Bronchial epithelial cell (primary cell): ENCODE measurements at places on chromosomes 13 and 19.

DNA sequence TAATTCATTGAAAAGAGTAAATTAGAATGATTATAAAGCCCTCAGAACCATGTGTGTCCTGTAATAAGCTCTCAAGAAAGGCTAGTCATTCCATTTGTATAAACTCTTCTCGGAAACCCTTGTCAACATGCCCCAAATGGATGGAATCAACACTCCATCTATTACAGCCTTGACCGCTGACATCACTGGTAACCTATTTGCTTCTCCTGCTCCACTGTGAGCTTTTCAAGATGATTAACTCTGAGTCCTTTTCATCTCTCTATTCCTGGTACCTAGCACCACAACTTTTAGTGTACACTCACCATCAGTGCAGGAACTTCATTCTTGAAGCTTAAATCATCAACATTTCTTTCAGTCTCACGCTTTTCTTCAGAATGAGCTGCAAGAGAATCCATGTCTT, 612.0 kb downstream of the DCT start:
- DNase-seq = peak; percentile 13

DNA sequence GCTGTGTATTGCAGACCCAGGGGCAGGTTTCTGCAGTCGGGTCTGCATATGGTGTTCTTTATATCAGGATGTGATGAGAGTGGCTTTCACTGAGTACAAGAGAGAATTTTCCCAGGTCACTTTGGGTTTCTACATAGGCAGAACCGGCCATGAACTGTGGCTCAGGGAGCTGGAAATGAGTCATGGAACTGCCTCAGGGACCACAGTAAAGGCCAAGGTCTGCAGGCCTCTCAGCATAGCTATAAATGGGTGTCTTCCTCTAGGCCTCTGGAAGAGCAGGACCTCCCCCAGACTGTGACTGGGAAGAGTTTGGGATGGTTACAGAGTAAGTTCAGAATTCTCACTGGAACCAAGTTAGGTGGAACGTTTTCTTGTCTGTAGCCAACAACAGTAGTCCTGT, 51.8 kb upstream of the ZNF681 start:
- no peak for DNase-seq

DNA sequence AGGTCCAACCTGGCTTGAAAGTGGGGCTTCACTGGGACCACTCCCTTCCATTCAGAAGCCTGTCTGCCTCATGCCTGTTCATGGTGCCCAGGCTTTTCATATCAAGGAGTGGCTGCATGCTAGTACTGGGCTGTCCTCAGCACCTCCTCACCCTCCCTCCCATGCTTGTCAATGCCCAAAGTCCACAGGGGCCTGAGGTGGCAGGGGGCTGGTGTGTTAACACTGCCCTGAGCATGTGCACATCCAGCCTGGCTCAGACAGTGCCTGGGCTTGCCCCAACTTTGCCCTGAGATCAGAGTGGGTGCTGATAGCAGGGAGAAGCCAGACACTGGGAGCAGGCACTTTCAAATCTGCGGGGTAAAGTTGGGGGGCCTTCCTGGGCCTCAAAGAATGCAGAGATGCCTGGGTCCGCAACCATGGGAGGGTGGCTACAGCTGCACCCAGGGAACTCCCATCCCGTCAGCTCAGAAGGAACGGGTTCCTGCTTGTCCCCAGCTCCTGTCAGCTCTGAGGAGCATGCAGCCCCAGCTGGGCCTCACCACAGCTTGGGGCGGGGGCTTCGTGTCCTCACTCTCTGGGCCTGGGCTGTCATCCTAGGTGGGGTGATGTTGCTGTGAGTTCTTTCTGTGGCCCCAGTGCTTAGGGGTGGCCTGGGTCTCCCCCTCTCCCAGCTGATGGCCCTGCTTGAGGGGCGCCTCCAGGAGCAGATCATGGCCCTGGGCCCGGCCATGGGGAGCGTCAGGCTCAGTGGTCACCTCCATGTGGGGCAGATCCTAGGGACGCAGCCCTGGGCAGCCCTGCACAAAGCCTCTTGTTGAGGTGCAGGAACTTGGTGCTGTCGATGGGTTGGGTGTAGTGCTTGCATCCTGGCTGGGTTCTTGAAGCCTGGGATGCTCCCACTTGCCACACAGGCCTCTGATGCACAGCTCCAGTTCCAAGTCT, 830.6 kb upstream of the SLITRK5 start:
- no peak for DNase-seq

GRCh38 chr13:93778548-93778947, 551.9 kb downstream of the GPC6 start:
- no peak for DNase-seq

DNA sequence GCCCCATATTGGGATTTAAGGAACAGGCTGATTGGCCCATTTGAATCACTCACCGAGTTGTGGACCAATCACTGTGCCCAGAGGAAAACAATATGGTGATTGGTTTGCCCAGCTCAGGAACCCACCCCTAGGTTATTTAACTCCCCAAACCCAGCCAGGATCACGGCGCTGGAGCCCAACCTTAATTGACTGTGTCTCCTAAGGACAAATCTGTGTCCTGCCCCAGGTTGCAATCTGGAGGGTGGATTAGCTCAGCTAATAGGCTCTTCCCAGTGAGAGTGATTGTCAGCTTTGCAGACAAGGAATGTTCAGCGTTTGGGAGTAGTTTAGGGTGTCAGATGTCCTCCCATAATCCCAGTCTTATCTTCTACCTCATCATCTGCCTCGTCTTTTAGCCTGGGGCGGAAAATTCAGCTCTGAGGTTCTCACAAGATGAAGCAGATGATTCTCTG, 3.5 kb upstream of the ZNF358 start:
- DNase-seq = no peak

DNA sequence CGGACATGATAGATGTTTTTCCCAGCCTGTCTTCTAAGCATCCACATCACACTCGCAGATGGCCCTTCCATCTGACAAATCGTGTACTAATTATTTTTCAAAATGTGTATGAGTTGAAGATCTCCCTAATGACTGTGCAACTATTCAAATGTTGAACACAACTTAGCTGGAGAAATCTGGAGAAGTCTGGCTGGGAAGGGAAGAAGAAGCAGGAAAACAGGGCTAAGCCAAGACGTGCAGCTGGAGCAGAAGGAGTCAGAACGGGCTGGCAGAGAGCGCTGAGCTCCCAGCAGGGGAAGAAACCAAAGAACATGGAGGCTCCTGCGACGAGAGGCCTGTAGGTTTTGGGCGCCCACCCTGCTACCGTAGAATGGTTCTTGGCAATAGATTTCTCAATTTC, 13.2 kb upstream of the LATS2 start:
- no peak for DNase-seq

GRCh38 chr13:65725006-65725405, 1505.1 kb downstream of the PCDH9 start:
- DNase-seq = no peak

GRCh38 chr19:11694533-11695439, 44.0 kb downstream of the ZNF823 start:
- DNase-seq = peak; percentile 85

DNA sequence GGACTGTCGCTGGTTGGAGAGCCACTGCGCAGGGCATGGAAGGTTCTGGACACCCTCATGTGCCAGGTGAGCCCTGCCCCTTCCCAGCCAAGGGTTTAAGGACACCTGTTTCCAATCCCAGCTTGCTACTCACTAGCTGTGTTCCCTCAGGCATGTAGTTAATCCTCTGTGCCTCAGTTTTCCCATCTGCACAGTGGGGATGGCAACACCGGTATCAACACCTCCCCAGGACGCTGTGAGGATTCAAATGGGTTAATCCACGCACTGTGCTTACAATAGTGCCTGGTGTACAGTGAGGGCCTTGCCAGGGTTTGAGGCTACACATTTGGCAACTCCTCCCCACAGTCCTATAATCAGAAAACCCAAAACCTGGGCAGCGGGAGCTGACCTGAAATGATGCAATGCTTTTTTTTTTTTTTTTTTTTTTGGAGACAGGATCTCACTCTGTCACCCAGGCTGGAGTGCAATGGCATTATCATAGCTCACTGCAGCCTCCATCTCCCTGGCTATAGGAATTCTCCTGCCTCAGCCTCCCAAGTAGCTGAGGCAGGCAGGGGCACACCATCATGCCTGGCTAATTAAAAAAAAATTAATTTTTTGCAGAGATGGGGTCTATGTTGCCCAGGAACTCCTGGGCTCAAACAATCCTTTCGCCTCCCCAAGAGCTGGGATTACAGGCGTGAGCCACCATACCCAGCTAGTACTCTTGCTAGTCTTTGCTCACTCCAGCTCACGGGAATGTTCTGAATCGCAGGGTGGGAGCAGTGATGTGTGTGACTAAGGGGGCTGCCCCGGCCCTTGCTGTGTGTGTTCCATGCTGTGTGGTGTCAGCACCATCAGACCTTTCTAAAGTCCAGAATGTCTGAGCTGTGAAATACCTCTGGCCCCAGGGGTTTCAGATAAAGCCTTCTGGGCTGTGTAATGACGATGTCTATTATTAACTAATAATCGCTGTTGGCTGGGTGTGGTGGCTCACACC, 2.3 kb downstream of the ACP4 start:
- DNase-seq = no peak

GRCh38 chr13:21583478-21583877, 20.5 kb downstream of the MICU2 start:
- no peak for DNase-seq

- DNase-seq = no peak
Measured at GRCh38 chr13:112675366-112675756, 14.5 kb upstream of the ATP11A start.

DNA sequence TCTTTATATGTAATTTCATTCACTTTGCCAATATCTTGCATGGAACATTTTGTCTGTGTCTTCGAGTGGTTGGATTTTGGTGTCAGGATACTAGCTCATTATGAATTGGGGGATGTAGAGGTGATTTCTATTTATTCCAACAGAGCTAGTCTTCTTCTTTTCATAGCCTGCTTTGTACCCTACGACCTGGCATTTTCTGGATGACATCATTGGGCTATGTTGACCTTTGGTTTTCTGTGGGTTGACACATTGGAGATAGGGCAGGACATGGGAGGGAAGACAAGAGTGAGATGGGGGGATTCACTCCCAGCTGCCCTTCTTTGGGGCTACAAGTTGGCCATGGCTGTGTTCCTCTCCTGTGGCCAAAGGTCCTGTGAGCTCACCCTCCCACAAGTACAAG, 38.0 kb downstream of the WTIP start:
- no peak for DNase-seq

DNA sequence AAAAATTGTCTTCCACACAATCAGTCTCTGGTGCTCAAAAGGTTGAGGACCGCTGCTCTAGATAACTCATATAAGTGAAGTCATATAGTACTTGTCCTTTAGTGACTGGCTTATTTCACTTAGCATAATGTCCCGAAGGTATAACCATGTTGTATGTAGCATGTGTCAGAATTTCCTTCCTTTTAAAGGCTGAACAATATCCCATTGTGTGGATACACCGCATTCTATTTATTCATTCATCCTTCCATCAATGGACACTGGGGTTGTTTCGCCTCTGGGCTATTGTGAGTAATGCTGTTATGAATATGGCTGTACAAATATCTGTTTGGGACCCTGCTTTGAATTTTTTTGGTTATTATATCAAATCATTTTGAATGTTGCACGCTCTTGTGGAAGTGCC, 4.6 kb upstream of the LYPD5 start:
- DNase-seq = no peak

GRCh38 chr13:37375724-37376123, 222.8 kb downstream of the POSTN start:
- peak; percentile 81 for DNase-seq

GRCh38 chr13:30141775-30142485, 165.4 kb downstream of the KATNAL1 start:
- no peak for DNase-seq

DNA sequence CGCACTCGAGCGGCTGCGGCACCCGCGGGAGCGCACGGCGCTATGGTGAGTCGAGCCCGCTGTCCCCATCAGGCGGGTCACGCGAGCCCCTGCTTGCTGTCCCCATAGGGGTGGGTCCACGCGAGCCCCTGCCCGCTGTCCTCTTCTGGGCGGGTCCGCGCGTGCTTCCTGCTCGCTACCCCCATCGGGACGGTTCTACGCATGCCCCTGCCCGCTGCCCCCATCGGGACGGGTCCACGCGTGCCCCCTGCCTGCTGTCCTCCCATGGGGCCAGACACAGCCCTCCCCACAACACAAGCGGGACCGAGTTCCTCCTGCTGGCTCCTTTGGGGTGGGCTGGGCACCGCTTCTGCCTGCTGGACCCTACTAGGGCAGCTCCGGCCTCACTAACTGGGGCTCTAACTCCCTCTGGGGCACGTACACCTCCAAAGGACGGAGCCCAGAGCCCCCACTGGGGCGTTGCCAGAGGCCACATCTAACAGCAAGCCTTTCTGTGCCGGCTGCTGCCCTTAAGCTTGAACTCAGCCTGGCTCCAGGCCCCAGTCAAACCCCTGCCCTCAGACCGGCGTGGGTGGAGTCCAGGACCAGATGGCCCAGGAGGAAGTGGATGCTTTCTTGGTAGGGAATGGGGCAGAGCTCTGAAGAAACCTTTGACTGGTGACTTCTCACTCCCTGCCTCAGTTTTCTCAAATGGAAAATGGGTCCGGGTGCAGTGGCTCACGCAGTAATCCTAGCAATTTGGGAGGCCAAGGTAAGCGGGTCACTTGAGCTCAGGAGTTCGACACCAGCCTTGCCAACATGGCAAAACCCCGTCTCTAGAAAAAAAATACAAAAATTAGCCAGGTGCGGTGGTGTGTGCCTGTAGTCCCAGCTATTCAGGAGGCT, 722 bp downstream of the COLGALT1 start:
- peak; percentile 16 for DNase-seq

DNA sequence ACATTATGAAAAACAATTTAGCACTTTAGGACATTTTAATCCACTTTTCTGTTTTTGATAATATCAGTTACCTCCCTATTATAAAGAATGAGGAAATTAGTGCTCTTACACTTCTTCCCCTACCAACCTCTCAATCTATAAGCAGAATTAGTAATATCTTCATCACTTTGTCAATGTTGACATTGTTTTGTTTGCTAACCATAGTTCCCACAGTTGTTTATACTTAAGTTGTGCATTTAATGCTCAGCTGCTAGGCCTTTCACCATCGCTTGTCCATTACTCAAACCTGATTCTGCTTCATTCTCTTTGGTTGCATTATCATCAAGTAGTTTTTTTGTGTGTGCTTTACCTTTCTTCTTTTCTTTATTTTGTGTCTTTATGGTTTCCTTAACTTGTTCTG, 132.1 kb downstream of the CDK8 start:
- peak; percentile 67 for DNase-seq

GRCh38 chr13:30841154-30841553, 64.9 kb upstream of the MEDAG start:
- DNase-seq = no peak

DNA sequence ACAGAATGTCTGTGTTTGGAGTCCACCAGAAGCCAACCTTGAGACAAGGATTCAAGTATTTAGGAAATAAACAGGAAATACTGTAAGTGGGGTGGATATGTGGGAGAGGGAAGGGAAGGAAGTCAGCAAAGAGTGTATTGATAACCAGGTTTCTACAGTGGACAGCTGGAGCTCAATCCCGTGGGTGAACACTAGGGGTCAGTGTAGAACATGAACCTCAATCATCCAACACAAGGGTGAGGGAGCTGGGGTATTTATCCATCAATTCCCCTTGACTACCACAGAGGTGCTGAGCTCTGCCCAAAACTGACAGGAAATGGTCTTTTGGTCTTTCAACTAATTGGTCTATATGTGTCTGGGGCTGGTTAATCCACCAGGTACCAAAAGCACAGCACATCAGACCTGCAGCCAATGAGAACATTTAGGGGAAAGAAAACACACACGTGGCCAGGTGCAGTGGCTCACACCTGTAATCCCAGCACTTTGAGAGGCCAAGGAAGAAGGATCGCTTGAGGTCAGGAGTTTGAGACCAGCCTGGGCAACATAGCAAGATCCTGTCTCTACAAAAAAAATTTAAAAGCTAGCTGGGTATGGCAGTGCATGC, 5.6 kb upstream of the SYDE1 start:
- DNase-seq = peak; percentile 65

- DNase-seq = no peak
Measured at GRCh38 chr19:14354445-14354844, 26.8 kb upstream of the ADGRE5 start.
